ENCODE measurements at places on chromosomes 2 and 18.
A peak's percentile ranks its signal among the peaks of the same experiment; 100 is the strongest.

DNA sequence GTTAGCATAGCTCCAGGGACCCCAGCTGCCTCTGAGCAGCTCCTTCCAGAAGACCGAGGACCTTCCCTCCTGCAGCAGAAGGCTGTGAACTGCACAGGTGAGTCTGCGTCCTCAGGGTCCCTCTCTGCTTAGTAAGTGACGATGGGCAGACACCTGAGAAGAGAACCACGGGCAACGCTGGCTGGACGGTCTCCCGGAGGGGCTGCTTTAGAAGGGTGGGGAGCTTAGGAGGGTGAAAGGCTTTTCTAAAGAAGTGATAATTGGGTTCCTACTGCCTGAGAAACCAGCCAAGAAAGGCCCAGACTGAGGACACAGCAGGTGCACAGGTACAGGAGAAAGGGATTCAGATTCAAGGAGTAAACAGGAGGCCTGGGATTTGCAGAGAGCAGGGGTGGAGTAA lies 276.6 kb upstream of the PXDN start:
- no peak for DNase-seq

GRCh38 chr2:10873790-10874437 lies 37.8 kb upstream of the KCNF1 start:
- no peak for DNase-seq

DNA sequence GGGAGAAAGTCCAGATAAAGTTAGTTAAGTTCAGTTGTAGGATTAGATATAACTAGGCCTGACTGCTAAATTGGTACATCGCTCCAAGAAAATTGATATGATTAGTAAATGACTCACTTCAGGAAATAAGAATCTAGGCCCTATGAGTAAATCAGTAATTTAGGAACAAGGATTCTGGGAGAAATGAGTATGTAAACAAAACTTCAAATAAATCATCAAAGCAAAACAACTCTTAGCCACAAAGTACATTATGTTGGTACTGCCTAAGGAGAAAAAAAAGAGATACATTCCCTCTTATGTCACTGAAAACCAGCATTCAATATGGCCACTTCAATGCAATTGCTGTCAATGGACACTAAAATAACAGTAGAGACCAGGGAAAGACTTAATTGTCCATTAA lies 529.1 kb downstream of the ZNF804A start:
- no peak for DNase-seq

- no peak for DNase-seq
Observed at GRCh38 chr2:10901160-10901939, 10.4 kb upstream of the KCNF1 start.

DNA sequence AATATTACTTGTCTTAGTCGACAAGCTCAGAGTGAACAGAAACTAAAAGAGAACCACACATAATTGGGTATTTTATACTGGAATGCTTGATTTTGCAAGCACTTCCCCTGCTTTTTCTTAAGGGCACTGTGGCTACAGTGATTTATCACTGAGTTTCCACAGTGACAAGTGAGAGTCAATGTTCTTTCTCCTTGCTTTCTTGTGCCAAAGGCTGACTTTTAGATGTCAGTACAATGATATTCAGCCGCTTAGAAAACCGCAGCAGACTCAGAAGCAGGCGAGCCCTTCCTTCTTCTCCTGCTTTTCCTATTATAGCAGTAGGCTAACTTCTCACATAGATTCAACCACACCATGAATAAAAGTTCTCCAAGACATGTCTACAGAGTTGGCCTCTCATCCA lies 1603.6 kb upstream of the NXPH2 start:
- no peak for DNase-seq

DNA sequence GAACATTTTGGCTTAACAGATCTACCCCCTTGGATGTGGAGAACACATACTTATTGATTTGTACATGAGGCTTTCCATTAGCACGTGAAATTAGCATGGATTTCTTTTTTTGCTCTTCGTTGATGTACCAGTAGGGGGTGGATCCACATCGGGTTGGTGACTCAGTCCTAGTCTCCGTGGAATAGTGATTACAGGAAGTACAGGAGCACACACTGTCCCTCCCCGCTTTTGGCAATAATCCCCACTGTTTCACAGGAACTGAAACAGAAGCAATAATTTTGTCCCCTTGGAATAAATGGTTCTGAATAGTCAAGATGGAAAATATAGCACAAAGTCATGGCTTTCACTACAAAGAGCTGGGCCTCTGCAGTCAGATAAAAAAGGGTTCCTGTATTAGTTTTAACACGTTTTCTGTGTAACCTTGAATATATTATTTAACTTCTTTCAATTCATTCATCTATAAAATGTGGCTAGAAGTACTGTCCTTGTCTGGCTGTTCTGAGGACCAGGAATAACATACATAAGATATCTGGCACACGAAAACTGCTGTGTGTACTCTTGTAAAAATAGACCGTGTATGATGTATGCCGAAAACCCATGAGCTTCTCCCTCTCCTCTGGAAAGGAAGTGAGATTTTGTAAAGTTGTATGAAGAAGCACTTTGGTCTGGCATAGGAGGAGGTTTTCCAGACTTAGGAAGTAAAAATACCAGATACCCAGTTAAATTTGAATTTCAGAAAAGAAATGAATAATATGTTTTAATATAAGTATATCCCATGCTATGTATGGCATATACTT lies 229.2 kb downstream of the GALR1 start:
- no peak for DNase-seq

DNA sequence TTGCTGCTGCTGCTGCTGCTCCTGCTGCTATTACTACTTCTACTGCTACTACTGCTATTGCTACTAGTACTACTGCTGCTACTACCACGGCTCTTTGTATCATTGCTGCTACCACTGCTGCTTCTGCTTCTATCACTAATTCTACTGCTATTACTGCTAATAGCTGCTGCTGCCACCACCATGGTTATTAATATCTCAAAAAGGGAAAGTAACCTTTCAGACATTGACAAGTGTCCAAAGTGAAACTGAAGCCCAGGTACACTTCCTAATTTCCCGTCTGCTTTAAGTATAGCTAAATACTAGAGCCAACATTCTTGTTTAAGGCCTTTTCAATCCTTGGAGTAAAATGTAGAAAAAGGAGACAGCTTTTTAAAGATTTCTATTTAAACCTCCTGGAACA lies 45.4 kb upstream of the EHBP1 start:
- no peak for DNase-seq

DNA sequence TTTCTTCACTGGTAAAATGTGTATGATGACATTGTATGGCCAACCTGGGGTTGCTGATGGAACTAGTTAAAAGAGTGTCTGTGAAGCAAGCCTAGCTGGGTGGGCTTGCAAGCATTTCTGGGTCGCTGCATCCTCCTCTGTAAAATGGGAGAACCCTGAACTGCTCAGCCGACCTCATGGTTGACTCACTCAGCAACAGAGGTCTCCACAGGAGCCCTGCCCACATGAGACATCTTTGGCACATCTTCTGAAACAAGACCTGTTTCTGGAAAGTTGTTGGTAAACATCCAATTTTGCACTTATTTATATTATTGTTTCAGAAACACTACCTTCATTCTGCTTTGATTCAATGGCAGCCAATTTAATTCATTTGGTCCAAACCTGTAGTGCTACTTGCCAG lies 52.6 kb downstream of the BCL11A start:
- no peak for DNase-seq

DNA sequence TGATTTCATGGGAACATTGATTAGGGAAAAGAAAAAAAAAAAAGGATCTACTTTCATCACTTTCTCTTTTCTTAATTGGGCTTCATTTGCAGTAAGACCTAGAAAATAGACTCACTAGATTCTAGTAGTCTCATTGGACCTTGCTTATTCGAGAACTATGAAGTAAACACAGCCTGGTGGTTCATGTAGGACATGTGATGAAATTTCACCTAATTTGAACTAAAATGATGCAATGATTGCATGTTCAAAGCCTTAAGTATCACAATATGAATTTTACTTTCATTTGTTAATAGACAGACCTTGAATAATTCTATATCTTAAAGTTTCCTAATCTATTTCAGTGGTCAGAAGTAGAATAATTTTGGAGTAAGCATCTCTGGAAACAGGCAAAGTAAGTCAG lies 688.9 kb upstream of the NRXN1 start:
- no peak for DNase-seq

- no peak for DNase-seq
Observed at GRCh38 chr2:84830095-84830494, 50.8 kb downstream of the TRABD2A start.

DNA sequence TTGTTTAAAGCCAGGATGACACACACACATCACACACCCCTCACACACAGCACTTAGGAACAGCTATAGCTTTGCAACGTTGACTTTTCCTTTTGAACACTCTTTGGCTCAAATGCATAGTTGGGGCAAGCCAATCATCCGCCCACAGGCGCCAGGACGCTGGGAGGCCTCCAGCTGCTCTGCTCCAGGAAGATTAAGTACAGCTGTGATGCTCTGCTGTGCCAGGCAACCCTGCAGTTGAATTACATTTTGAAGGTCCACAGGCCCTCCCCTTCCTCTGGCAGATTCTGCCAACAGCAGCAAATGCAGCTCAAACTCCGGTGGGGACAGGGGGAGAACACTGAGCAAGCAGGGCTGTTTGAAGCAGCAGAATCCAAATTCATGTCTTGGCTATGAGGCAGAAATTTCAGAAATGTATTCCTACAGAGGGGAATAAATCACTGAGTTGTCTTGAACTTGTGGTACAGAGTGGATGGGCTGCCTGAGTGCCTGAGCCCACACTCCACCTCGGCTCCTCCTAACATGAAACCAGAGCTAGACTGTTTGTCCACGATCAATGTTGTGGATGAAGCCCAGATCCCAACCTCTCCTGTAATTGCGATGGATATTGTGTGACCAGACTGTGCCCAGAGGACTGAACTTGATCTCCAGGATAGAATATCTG lies 86.5 kb upstream of the PPP1CB start:
- no peak for DNase-seq

DNA sequence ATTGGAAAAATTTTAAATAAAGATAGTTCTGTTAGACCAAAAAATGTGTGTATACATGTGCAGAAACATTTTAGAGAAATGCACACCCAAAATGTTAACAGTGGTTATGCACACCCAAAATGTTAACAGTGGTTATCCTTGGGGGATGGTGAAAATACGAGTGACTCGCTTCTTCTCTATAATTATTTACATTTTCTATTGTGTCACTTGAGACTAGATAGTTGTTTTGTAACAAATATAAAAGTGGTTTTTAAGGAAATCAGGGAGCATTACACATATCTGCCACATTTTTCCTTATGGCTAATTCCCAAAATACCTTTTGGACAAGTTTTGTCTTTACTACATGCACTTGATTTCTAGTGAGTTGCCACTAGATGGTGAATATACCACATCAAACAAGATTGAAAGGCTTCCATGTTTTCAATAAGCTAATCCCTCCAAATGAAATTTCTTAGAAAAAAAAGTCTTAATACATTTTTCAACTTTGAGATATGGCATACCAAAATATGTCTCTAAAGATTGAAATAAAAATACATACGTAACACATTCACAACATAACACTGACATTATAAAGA lies 9.0 kb upstream of the HIBCH start:
- DNase-seq = no peak

- no peak for DNase-seq
Observed at GRCh38 chr18:76507830-76508385, 12.9 kb upstream of the ZNF516 start.

DNA sequence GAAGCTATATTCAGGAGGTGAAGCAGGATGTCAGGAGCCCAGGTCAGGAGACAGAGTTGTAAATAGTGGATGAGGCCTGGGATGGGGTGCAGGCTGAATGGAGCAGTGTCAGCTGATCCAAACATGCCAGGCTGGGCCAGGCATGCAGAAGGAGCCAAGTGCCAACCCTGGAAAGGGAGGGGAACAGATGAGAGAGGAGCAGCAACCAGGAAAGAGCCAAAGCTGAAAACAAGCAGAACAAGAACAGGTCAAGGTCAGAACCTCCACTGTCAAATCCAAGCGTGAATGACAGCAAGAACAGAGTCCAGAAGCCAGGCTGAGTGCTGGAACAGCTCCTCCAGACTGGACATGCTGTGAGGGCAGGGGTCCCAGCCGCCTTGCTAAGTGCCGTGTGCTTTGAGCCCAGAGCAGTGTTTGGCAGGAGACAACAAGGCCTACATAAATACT lies 49.2 kb upstream of the PPP1CB start:
- DNase-seq = no peak

DNA sequence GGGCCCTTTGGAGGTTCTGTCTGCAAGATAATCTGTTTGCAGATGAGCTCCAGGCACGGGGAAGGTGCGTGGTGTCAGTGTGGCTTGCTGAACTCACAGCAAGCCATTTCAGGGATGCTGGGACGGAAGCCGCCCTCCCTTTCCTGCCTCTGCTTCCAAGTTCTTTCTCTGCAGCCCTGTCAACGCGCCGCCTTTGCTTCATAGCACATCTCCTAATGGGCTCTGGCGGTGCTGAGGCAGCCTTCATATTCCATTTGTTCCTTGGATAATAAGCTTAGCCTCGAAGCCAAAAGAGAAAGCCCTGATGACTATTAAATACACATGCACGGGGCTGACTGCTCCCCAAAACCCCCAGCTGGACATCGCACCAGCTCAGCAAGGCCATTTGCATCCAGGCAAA lies 81.7 kb upstream of the TAF1B start:
- no peak for DNase-seq

DNA sequence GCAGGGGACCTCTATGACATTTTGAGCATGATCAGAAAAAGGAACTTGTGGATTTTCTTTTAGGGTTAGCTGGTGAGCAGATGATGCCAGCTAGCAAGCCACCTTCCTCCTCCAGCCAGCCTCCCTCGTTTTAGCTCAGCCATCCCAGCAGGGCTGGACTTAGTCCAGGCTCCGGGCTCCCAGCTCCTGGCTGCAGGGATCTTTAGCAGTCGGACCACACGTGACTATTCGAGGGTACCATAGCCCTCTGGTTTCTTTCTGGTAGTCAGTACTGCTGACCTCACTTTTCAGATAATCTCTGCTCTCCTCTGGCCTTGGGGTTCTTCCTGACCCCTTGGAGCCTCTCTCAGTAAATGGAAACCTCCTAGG lies 31.8 kb downstream of the NCK2 start:
- DNase-seq = no peak

GRCh38 chr2:217858519-217859491 lies 144.0 kb downstream of the TNS1 start:
- peak; percentile 50 for DNase-seq

DNA sequence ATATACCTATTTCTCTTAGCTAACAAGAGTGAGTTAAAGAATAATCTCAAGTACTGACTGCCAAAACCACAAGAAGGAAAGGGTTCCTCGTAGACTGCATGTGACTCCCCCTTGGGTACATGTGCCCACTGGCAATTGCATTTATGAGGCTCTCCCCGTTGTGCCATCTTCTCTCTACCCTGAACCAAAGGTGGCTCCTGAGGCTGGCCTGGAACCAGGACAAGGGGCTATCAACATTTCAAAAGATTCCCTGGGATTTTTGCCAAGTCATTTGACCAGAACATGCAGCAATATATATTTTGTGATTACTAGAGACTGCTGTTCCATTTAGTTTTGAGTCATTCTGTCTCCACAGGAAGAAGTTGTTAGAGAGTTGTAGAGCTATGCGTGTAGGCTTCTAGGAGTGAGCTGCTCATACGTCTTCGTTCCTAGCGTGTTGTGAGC lies 45.8 kb downstream of the LAMA3 start:
- DNase-seq = no peak

- no peak for DNase-seq
Observed at GRCh38 chr2:144550911-144551310, 31.0 kb upstream of the ZEB2 start.

- DNase-seq = no peak
Observed at GRCh38 chr2:27185331-27186026, 26.4 kb upstream of the ATRAID start.

- DNase-seq = no peak
Observed at GRCh38 chr18:54774423-54774822, 53.9 kb upstream of the RAB27B start.
